ENCODE measurements at places on chromosomes 2 and 18.

DNA sequence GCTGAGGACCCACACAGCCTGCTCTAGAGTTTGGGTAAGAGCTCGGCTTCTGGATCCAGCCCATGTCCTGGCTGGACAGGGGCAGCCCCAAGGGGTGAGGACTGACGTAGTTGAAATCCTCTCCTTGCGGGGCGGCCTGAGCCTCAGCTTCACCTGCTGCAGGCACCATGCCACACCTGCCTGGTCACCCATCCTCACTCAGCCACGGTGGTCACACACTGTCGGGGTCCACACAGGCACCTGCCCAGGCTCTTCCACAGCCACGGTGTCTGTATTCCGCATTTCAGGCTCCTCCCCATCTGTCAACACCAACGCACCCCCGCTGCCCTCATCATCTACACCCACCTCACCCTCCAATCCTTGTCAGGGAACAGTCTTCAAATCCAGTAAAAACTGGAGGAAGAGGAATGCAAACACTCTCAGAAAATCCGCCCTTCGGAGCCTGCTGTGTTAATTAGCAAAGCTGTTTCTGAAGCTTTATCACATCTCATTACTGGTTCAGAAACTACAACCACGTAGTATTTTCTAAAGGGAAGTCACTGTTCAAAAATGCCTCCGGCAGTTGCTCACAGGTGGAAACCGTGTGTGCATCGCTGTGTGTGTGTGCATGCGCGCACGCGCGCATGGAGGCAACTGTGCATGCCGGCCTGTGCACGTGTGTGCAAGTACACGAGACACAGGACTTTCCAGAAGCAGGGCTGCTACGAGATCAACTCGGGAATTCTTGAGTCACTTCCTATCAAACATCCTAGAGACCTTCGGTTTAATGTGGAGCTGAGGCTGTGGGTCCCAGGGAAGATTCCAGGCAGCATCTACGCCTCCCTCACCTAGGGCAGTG is 38.2 kb downstream of the SLC66A2 start:
- DNase-seq = no peak

GRCh38 chr2:195279840-195280427 is 377.1 kb upstream of the SLC39A10 start:
- no peak for DNase-seq

- DNase-seq = no peak
Observed at GRCh38 chr2:176105078-176105729, 1.9 kb upstream of the HOXD11 start.

GRCh38 chr2:129627437-129627836 is 352.0 kb upstream of the RAB6C start:
- no peak for DNase-seq

DNA sequence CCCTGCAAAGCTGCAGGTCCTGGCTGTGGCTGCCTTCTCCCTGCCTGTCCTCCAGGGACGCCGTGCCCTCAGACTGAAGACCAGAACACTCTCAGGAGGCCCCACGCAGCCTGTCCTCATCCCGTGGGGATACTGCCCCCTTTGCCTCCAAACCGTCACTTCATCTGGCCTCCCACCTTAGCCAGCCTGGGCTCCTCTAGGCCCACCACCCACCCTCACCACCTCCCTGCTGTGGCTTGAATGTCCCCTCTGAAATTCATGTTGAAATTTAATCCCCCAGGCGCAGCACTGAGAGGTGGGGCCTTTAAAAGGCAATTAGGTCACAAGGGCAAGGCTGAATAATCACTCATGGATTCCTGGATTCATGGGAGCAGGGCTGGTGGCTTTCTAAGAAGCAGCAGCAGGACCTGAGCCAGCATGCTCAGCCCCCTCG is 198.2 kb downstream of the SEPTIN10 start:
- no peak for DNase-seq

GRCh38 chr2:149595056-149595963 is 7.7 kb upstream of the MMADHC start:
- DNase-seq = no peak

DNA sequence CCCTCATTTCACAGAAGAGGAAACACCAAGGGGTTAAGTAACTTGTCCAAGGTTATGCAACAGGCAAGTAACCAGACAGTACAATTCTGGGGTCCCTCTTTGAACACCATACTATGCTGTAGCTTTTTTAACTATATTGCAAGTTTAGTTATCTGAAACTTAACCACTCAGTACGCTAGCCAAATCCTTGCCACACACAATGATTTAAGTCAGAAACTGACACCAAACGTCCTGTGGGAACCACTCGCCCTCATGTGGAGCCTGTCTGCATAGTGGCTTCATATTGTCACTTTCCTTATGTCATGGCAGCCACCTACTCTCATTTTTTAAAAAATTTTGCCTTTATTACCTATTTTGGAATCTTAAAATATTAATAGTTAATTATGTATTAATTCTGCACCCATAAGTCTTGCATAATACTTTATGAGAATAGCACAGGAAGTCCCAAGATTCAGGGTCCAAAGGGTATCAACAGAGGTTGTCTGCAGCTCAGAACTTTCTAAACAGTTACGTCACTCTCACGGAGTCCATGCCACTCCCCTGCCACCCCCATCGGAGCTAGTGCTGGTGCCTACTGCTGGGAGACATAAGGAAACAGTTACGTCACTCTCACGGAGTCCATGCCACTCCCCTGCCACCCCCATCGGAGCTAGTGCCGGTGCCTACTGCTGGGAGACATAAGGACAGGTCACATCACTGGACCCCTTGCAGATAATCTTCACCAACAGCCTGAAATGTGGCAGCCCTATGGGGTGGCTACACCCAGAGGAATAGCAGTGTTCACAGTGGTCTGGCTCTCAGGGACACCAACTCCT is 99.0 kb downstream of the L3MBTL4 start:
- no peak for DNase-seq

- DNase-seq = no peak
Observed at GRCh38 chr2:204897561-204897960, 352.3 kb downstream of the PARD3B start.

Measured in activated naive CD8-positive, alpha-beta T cell treated with anti-CD3 and anti-CD28 coated beads, Interleukin-2, amount 50 U/mL, for 24 hours (primary cell).